Iris pigment epithelial cell (primary cell): ENCODE measurements at places on chromosomes 11 and 22.

DNA sequence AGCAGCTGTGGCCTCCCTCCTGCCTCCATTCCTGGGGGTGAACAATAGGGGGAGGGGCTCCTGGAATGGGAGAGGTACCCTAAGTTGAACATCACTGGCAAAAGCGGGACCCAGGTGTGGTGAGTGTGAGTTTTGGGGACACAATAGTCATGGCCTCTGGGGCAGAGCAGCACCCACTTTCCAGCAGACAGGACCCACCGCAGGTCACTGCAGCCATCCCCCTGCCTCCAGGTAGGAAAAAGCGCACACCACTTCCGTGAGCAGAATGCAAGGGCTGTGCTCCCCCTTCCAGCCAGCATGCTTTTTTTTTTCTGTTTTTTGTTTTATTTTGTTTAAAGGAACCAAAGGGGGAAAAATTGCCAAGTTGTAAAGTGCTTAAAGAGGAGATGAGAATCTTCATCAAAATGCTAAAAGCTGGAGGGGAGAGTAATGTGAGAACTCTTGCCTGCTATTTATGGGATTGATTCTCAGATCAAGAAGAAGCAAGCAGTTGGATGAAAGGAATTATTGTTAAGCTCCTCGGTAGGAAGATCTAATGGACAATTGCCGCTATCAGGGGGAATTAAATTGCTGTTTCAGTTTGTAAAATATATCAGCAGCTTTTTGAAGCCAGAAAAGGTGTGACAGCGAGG, 152.9 kb downstream of the FEZ1 start:
- DNase-seq = no peak

GRCh38 chr11:1458340-1459218, 28.0 kb downstream of the MOB2 start:
- peak; percentile 24 for DNase-seq

DNA sequence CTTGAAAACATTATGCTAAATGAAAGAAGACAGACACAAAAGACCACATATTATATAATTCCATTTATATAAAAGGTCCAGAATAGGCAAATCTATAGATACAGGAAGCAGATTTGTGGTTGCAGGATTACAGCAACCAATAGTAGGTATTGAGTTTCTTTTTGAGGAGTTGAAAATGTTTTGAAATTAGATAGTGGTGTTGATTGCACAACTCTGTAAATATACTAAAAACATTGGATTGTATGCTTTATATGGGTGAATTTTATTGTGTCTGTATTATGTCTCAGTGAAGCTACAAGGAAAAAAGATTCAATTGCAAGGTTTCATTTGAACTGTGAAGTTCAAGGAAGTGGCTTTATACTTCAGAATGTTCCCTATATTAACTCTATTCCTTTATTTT, 3.0 kb upstream of the RRAS2 start:
- no peak for DNase-seq

GRCh38 chr22:37245740-37246139, 1.7 kb upstream of the RAC2 start:
- DNase-seq = peak; percentile 53

GRCh38 chr11:115941481-115941993, 437.3 kb upstream of the CADM1 start:
- peak; percentile 60 for DNase-seq

GRCh38 chr11:34055218-34056000, 3.9 kb downstream of the CAPRIN1 start:
- DNase-seq = no peak

DNA sequence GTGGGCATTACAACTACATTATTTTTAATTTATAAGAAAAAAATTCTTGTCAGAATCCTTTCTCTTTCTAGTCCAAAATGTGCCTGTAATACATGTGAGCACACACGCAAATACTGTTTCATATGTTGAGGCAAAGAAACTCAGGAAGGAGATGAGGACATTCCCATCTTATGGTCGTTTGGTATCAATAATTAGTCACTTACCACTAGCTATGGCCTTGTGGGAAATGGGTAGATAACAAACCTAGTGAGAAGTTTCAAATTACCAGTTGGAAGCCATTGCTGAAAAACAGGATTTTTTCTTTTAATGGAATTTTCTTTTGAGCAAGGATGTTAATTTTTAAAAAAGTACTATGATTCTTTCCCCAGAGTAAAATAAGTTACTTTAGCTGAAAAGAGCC, 25.7 kb downstream of the AMOTL1 start:
- DNase-seq = peak; percentile 84

GRCh38 chr11:84543367-84544159, 1083.6 kb downstream of the DLG2 start:
- DNase-seq = no peak

DNA sequence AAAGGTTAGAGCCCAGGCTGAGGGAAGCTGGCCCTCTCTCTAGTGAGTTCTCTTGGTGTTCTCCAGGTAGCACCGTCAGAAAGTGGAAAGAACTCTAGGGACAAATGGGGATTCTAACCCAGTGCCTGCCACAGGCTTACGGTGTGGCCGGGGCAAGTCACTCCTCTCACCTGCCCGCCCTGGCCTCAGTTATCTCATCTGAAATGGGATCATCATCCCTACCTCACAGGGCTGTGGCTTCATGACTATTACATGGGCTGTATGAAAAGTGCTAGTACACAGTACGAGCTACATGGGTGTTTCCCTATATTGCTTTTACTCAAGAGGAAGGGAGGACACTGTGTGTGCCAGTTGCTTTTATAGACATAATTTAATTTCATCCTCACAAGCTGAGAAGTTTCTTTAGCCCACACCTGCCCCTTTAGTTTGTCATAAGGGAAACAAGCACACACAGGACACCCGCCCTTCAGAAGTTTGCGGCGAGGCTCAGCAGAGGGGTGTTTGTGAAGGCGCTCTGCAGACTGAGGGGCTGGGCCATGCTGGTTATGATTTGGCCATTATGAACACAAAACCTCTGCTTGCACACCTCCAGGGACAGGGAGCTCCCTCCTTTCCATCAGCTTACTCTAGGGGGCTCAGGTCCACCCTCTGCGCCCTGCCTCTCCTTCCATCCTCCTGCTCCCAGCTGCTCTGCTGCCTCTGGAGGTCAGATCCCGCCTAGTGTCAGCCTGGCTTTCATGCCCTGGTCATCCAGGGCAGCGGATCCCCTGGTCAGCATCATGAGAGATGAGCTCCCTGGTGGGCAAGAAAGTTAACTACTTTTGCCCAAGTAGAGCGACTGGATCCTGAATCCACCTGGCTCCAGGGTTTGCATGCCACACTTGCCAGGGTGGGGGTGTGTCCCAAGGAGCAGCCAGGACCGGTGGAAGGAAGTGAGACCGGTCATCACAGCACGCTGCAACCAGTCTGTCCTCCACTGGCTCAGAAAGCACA, 1.2 kb downstream of the KLHL35 start:
- no peak for DNase-seq

DNA sequence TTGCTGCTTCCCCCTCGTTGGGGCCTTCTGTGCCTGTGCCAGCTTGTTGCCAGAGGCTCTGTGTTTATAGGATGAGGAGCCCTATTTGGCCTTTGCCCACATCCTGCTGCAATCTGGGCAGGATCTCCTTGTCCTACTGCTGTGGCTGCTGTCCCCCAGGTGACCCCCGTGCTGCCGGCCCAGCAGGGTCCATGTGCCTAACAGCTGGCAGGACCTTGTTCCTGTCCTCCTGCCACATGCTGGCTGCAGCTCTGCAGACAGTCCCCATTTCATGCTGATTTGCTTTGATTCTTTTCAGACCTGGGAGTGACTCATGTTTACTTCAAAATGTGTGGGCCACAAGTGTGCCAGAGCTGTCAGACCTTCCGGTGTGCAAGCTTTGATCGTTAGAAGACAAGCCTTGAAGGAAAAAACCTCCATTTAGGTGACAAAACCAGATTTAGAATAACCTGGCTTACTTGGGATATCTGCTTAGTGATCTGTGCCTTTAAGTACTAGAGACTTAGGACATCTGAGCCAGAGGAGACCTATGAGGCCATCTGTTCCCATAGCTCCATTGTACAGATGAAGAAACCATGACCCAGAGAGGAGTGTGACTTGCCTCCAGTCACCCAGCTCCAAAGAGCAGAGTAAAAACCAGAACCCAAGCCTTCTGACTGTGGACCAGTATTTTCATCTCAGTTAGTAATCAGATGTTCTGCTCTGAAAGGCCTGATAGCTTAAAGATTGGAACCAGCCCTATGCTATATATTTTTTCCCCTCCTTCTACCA, 11.1 kb downstream of the NAV2 start:
- peak; percentile 72 for DNase-seq

DNA sequence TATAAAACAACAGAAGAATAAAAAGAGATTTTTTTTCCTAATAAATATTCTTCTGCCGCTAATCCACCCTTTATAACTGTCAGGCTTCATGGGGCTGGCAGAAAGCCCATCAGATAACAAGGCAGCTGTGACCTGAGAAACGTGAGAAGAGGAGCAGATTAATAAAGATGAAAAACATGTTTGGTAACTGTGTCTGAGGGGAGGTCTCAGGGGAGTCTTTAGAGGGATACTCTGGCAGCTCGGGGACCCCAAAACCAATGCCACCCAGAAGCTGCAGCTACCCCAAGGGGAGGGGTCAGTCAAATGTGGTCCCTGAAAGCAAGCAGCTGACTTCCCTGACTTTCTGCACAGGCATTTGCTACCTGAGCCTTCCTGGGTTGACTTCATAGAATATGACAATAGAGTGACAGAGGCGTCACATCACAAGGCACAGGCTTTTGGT, 48.4 kb upstream of the POU2AF1 start:
- DNase-seq = peak; percentile 31

DNA sequence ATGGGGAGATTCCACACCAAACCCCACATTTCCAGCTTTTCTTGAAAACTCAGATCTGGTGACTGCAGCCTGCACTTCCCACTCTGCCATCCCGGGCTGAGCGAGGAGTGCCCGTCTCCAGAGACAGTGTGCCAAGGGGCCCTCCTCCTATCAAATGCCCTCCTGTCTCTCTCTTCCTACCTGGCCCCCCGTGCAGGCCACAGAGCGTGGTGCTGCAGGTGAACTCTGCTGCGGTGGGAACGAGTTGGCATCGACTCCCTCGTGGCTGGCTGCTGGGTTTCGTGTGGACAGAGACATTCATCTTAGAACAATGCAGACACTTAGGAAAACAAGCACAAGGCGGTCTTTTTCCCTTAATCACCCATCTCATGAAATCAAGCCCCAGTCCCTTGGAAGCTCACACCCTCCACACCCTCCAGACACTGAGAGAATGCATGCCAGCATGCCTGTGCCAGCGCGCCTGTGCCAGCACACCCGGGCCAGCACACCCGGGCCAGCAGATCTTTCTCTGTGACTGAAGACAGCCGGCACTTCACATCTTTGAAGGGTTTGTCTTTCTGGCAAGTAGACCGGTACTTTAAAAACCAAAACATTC, 65.0 kb downstream of the PARVB start:
- peak; percentile 33 for DNase-seq

DNA sequence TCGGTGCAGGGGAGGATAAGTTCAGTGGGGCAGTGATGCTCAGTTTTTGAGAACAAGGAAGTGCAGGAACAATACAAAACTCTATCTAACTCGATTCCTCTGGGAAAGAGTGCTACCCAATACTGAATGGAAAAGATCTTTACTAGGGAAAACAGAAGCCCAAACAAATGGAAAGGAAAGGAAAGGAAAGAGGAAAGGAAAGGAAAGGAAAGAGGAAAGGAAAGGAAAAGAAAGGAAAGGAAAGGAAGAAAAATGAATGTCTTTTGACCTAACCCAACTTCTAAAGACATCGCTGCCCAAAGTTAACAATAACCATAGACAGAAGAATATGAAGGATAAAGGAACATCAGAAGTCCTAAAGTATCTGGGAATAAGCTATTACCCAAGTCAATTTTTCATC, 41.6 kb downstream of the PHF21A start:
- DNase-seq = no peak

DNA sequence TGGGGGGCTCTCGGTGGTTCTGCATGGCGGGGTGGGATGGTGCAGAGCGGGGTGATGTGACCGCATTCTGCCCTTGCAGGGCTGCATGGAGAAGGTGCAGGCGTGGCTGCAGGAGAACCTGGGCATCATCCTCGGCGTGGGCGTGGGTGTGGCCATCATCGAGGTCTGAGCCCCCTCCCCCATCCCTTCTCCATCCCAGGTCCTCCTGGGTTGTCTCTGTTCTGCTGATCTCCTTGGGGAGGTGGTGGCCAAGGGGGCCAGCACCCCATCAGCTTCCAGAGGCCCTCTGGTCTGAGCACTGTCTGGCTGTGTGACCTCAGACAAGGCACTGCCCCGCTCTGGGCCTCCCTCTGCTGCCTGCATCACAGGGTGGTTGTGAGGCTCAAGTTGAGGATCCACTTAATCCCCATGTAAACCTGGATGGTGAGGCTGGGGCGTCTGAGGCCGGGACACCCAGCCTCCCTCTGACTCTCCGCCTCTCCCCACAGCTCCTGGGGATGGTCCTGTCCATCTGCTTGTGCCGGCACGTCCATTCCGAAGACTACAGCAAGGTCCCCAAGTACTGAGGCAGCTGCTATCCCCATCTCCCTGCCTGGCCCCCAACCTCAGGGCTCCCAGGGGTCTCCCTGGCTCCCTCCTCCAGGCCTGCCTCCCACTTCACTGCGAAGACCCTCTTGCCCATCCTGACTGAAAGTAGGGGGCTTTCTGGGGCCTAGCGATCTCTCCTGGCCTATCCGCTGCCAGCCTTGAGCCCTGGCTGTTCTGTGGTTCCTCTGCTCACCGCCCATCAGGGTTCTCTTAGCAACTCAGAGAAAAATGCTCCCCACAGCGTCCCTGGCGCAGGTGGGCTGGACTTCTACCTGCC, 53.3 kb downstream of the CD82 start:
- no peak for DNase-seq

DNA sequence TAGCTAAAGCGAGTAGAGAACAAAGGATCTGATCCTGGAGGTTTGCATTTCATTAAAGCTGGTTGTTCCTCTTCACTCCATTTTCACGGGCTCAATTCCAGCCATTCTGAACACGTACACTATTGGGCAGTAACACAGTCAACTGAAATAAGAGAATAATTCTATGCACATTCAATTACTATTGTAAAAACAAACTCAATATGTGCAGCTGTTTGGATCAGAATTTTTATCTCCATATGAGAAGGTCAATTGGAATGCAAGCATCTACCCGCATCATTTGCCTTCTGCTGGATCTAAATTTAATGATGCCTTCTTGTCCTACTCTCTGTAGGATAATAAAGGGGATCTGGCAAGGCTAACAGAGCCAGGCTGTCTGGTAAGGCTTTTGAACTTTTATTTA, 562.8 kb upstream of the CCDC179 start:
- DNase-seq = peak; percentile 36

DNA sequence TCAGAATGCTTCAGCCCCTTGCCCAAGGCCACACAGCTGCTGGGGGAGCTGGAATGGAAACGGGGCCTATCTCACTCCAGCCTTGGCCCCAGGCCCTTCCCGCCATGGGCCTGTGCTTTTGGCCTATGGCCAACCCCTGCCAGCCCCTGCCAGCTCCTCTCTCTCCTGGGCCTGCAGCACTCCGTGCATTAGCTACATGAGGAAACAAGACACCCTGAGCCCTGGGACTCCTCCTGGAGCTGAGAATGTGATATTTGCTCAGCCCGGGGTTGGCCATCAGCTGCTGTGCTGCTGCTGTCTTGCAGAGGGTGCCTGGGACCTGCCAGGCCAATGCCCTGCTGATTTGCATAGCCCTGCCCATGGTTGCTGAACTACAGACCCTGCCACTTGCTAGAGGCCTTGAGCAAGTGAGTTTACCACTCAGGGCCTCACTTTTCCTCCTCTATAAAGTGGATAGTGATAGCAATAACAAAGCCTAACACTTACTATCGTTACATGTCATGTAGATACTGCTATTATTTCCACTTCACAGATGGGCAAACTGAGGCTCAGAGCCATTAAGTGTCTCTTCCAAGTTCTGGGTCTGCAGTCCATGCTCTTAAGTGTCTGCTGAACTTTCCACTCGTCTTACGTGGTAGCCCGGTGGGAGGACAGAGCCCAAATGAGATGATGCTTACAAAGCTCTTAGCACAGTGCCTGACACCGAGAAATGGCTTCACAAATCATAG, 99.6 kb downstream of the KIAA1671 start:
- no peak for DNase-seq

GRCh38 chr22:33758961-33759360, 161.3 kb downstream of the LARGE1 start:
- no peak for DNase-seq
